ENCODE measurements at places on chromosomes 12 and 14.
A peak's percentile ranks its signal among the peaks of the same experiment; 100 is the strongest.

DNA sequence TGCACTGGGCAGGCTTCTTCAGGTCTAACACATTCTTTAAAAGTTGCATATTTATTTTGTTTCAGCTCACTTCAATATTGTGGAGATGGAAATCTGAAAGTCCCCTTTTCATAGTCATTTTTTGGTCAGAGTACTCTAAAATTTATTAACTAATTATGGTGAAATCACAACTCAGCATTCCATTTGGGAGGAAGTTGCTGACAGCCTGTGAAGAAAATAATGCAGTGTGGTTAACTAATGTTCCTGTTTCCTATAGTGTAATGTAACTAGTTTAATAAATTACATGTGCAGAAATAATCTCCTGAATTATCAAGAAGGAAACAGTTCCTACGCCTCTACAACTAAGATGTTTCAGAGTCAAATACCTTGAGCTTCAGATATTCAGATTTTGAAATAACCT is 17.1 kb downstream of the LRFN5 start:
- DNase-seq = no peak

DNA sequence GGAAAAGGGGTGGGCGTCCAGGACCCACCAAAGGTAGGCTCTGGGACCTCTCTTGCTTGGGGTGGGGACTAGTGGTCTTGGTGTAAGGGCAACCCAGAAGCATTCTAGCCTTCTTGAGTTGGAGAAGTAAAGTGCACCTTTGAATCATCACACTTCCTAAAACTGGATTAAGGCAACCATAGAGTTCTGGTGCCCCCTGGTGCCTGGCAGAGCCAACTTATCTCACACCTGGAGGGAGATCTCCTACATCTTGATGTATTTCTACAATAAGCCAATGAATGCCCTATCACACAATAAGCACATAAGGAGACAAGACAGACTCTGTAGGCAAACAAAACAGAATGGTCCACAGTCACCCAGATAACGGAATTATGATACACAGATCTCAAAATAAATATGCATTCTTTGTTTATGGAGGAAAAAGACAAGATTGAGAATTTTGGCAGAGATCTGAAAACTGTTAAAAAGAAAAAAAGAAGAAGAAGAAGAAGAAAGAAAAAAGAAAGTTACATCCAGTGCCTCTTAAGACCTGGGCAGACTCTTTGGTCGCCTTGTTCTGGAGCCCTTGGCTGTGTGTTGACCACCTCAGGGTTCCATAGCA is 95.9 kb upstream of the PPP2R5C start:
- DNase-seq = peak; percentile 4

- no peak for DNase-seq
Measured at GRCh38 chr12:103908877-103909276, 21.3 kb upstream of the HSP90B1 start.

DNA sequence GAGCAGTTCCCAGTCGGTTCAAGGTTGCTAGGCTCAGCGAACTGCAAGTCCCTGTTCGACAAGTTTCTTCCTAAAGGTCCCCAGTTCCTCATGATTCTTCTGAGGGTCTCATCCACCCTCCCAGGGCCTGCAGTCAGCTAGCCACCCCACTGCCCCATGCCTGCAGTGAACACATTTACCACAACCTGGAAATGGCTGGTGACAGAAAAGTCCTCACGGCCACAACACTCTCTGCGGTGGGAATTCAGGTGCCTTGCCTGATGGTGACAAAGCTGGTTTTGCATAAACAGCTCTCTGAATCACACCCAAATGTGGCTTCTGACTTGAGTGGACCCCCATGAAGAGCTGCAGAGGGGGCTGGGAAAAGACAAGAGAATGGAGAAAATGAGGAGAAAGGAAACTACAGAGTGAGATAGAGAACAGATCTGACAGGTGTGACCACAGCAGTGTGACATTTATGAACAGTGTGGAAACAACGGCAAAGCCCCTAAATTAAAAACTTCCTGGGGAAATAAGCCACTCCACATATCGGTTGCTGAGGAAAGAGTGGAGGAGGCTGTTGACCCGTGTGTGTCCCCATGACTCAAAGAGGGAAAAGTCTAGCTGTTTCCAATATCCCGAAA is 1.3 kb upstream of the CD27 start:
- DNase-seq = no peak

GRCh38 chr14:84622357-84622756 is 907.6 kb upstream of the FLRT2 start:
- DNase-seq = no peak

- no peak for DNase-seq
Measured at GRCh38 chr12:120799243-120800045, 73.8 kb downstream of the ACADS start.

GRCh38 chr14:102283631-102284129 is 21.3 kb downstream of the MOK start:
- DNase-seq = no peak

DNA sequence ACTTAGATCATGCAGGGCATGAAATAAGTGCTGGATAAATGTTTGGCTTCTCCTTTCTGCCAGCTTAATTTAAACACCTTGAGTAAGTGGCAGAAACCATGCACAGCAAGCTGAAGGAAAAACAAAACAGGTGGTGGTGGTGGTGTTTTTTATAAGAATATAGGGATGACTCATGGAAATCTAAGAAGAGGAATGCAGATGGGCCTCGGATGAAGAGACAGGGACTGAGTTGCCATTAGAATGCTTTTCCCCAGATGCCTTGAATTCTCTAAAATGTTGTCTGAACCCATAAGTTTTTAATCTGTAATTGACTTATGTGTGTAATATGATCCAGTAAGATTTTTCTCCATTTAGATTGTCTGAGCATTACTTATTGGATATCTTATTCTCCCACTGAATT is 93.1 kb upstream of the ZDHHC17 start:
- DNase-seq = no peak

DNA sequence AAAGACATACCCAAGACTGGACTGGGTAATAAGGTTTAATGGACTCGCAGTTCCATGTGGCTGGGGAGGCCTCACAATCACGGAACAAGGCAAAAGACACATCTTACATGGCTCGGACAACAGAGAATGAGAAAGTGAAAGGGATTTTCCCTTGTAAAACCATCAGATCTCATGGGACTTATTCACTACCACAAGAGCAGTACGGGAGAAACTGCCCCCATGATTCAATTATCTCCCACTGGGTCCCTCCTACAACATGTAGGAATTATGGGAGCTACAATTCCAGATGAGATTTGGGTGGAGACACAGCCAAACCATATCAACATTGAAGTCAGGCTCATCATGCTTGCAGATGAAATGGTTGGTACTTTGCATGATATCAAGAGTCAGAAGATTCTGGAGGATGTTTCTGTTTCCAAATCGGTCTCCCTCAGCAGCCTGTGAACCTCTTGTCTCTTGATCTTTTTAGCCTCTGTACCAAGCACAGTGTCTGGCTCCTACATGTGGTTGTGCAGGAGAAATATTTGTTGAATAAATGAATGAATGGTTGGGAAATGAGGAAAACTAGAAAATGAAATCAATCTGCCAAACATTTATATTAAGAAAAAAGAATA is 98.6 kb downstream of the VRK1 start:
- no peak for DNase-seq

- no peak for DNase-seq
Measured at GRCh38 chr14:100150932-100151587, 8.4 kb downstream of the DEGS2 start.

- no peak for DNase-seq
Measured at GRCh38 chr14:86707071-86707470, 1177.1 kb downstream of the FLRT2 start.

DNA sequence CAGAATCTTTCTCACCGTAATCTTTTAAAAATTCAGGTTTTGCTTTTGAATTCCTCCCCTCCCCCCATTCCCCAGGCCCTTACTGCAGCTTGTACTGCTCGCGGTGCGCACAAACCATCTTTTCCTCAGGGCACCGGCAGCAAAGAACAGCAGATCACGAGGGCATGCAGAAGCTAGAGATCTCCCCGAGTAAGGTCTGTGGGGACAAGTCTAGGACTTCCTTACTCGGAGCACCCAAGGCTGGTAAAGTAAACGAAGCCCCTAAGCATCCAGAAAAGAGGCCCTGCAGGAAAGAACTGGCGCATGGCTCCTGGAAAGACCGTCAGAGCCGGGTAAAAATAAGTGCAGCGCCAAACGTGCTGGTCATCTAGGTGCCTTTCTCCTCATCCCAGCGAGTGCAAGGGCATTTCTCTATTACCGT is 727 bp downstream of the LDHB start:
- no peak for DNase-seq

- no peak for DNase-seq
Measured at GRCh38 chr14:103281496-103282231, 52.4 kb upstream of the EIF5 start.

GRCh38 chr12:749751-750270 is 2.6 kb upstream of the WNK1 start:
- DNase-seq = no peak

- DNase-seq = no peak
Measured at GRCh38 chr14:99569725-99570543, 34.1 kb downstream of the CCDC85C start.

DNA sequence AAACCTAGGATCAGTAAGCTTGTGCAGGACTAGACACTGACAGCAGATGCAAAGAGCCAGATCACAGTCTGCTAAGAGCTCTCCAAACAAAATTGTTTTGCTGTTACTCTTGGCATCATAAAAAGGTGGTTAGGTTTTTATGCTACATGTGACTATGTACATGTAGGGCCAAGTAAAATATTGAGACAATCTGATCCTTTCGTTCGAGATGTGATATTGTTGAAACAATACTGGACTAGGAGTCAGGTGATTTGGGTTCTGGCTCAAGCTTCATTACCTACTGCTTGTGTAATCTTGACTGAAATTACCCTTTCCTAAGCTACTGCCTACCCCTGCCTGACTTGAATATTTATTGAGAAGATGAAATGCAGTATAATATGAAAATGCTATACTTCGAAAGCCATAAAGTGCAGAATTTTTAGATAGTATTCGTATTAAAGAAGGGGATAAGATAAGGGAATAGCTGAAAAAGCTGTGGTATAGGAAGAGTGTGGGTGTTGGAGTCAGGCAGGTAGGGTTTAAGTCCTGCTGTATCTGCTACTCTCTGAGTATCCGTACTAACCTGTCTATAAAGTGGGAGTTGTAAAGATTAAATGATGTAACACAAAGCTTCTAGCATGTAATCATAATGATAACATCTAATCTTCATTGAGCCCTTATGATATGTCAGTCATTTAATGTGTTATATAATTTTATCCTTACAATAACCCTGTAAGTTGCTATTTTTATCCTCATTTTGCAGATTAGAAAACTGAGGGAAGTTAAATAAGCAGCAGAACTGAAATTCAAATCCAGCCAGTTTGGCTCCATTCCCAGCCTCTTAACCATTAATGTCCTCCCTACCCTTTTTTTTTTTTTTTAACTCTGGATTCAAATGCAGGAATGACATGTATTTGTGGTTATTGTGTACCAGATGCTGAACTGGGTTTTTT is 38.6 kb upstream of the ATF1 start:
- DNase-seq = no peak

DNA sequence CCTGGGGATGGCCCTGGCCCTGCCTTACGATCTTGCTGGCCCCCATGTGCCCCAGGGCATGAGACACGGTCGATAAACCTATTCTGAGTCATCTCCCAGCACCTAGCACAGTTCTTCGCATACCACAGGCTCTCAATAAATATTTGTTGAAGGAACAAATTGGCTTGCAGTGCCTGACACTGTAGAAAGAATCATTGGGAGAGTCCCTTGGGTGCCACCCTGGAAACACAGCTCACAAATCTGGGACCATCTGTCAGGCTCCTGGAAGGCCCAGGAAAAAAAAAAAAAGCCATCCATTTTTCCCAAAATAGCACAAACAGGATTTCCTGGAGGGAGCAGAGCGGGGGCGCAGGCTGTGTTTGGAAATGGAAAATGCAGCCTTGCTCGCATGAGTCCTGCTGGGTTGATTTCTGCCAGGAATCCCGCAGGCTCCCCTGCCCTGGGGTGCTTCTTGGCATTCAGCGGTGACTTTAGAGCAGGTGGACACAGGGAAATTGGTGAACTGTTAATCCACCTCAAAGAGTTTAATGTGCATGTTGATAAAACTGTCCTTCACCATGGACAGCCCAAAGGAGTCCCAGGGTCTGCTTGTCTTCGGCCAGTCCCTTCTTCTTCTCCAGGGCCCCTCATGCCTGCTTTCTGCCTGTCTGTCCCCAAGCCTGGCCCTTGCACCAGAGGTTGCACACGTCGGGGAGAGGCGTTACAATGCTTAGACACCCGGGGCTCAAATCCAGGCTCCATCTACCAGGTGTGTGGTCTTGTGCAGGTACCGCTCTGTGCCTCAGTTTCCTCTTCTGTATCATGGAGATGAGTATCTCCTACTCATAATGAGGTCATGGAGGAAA is 106.1 kb upstream of the RFLNA start:
- no peak for DNase-seq

DNA sequence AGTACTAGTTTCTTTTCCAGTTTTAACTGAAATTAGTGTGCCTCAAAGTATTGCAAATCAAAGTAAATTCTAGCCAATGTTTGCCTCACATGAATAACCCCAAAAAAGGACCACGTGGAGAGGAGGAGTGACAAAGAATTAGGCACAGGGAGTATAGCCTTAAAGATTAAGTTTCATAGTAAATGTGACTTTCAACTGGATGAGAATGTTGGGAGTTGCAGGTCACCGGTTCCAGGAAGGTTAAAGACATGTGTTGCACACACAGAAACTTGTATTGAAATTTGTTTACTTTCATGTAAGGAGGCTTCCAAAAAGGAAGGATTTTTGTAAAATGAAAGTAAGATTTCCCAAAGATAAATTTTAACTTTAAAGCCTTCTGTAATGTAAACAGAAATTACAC is 89.1 kb upstream of the CCDC198 start:
- no peak for DNase-seq

GRCh38 chr14:20478894-20479293 is 9.7 kb downstream of the PNP start:
- DNase-seq = no peak

DNA sequence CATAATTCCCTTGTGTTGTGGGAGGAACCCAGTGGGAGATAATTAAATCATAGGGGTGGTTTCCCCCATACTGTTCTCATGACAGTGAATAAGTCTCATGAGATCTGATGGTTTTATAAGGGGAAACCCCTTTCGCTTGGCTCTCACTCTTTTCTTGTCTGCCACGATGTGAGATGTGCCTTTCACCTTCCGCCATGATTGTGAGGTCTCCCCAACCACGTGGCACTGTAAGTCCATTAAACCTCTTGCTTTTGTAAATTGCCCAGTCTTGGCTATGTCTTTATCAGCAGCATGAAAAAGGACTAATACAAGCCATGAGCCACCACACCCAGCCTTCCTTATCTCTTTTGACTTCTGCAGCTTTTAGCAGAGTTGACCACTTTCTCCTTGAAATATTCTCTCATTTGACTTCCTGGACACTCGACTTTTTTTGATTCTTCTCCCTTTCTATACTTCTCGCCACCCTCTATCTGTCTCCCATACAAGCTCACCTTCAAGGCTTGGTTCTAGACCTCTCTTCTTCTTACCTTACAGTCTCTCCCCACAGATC is 2.3 kb downstream of the MTERF2 start:
- no peak for DNase-seq

- DNase-seq = no peak
Measured at GRCh38 chr12:93137656-93138612, 208.8 kb upstream of the EEA1 start.
